ENCODE measurements at places on chromosomes 12 and 14.

DNA sequence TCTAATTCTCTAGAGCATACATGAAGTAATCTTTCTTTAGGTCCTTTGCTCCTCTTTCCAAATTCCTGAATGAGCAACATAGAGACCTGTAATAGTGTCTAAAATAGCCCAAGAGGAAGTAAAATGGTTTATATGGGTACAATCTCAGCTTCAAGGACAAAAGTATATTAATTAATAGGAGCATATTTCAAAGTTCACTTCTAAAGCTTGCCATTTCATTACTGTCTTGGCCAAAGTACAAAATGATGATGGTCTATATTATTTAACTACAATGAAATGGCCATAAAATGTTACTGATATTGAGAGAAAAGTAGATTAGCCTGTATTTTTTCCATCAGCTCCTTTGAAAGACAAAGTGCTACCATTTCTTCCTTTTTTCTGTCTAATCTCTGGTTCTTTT, 410.4 kb upstream of the NOVA1 start:
- no peak for DNase-seq

DNA sequence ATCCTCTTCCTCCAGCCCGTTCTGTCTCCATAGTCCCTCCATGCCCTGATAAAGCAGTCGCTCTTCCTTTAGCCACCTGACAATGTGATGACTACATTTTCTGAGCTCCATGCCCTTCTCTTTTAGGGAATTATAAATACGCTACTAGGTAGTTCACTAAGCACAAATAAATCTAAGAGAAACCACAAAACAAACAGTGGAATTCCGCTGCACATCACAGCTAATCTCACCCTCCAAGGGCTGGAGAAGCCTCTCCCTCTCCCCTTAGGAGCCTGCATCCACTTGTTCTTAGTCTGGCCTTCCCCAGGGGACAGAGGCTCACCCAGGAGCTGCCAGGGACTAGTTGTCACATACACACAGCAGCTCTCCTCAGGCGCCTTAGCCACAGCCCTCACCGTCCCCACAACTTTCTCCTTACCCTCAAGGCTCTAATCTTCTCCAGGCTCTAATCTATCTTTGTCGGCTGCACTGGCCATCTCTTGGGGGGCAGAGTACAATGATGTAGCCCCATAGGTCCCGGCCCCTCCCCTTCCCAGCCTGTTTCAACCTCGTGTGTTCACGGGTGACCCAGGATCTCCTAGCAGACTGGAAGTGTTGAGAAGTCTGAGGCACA, 55.9 kb upstream of the GPR68 start:
- DNase-seq = no peak

- DNase-seq = no peak
These were observed 257.8 kb upstream of the BTG1 start for GRCh38 chr12:92403210-92404175.

- DNase-seq = no peak
These were observed 690 bp upstream of the DTX3 start for GRCh38 chr12:57603815-57604453.

GRCh38 chr12:57609101-57609780, 2.0 kb upstream of the ARHGEF25 start:
- DNase-seq = no peak

GRCh38 chr14:86363047-86363446, 833.1 kb downstream of the FLRT2 start:
- DNase-seq = no peak

GRCh38 chr14:92670643-92671366, 77.6 kb downstream of the LGMN start:
- no peak for DNase-seq

GRCh38 chr14:63986789-63987533, 134.2 kb downstream of the SYNE2 start:
- DNase-seq = no peak

DNA sequence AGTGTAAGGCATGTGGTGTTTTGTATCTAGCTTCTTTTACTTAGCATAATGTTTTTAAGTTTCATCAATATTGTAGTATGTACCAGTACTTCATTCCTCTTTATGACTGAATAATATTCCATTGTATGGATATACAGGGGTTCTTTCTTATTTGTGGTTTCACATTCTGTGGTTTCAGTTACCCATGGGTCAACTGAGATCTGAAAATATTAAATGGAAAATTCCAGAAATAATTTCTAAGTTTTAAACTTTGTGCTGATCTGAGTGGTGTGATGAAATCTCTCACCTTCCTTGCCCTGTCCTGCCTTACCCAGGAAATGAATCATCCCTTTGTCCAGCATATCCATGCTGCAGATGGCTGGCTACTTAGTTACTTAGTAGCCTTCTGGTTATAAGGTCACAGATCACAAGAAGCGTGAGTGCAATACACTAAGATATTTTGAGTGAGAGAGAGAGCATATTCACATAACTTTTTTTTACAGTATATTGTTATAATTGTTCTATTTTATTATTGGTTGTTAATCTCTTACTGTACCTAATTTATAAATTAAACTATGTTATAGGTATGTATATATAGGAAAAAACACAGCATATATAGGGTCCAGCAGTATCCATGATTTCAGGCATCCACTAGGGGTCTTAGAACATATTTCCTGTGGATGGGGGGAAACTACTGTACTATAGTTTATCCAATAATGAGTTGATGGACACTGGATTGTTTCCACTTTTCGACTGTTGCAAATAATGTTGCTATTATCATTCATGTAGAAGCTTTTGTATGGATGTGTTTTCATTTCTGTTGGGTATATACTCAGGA, 59.6 kb upstream of the LRTM2 start:
- DNase-seq = no peak

GRCh38 chr14:54758041-54758440, 144.6 kb downstream of the GCH1 start:
- DNase-seq = no peak

GRCh38 chr12:122878780-122879612, 16.9 kb downstream of the VPS37B start:
- no peak for DNase-seq

GRCh38 chr12:125503128-125503527, 437.9 kb downstream of the AACS start:
- DNase-seq = no peak

GRCh38 chr12:112170376-112170775, 45.0 kb downstream of the TRAFD1 start:
- DNase-seq = no peak

GRCh38 chr12:64284256-64284655, 62.2 kb upstream of the KICS2 start:
- no peak for DNase-seq

GRCh38 chr14:105193916-105194782, 13.0 kb upstream of the NUDT14 start:
- peak; percentile 34 for DNase-seq

- DNase-seq = no peak
These were observed 81.1 kb upstream of the RPH3A start for GRCh38 chr12:112710414-112710813.

GRCh38 chr14:99891900-99892299, 98.7 kb downstream of the EML1 start:
- no peak for DNase-seq

DNA sequence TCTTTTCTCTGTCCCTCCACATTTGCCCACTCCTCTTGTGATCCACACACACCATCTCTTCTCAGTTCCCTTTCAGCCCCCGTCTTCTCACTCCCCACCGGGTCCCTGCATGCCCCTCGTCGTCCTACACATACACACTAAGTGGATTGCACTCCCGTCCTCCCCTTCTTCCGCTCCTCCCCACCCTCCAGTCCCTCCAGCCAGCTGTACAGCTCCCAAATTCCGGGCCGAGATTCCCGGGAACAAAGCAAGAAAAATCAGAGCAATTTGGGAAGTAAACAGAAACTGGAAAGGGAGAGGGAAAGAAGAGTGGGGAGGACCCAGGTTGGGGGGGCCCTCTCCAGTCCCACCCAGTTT, 282 bp upstream of the IGFBP6 start:
- no peak for DNase-seq

DNA sequence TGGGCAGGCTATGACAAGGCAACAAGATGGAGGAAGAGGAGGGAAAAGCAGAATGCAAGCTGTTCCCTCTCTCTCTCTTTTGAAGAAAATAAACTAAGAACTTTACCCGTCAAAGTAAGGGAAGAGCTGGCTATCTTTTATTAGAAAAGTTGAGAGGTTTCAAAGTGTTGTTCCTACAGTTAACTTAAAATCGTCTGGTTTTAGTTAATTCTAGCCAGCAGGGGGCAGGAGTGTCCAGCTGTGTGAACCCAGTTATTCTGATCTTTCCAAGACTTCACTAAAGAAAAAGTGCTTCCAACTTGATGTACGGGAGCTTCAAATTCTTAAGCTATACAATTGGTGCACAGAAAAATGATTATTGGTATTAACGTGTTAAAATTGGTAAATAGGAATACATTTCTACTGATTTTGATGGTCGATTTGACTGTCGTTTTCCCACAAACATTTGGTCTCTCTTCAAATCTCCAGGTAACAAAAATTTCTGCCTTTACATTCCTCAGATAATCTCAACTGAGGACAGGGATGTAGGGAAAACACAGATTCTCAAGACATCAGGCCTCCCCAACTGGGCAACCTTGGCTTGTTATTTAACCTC, 28.4 kb upstream of the MON2 start:
- peak; percentile 53 for DNase-seq

DNA sequence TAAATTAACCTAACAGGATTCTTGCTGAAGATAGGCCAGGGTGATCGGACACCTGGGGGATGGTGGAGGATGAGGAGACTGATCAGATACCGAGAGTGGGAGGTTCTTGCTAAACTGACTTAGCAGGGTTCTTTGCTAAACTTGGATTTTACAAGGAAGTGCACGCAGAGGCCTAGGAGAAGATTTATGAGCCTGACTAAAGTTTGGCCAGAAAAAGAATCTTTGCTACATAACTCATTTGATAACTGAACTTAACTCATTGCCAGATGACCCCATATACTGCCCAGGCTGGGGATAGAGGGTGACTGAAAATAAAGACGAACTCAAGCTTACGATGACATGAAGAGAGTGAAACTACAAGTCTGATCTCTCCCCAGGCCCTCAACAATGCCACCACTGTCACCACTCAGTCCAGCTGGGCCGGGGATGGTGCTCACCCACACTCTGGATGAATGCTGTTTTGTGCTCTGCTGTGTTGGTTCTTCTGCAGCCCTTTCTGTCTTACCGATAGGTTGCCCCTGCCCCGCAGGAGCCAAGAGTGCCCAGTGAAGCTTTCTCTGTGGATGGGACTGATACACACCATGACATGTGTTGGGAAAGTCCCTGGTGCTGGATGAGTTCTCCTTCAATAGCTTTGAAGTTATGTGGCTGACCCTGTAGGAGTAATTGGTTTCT, 29.0 kb downstream of the PPFIBP1 start:
- DNase-seq = no peak

DNA sequence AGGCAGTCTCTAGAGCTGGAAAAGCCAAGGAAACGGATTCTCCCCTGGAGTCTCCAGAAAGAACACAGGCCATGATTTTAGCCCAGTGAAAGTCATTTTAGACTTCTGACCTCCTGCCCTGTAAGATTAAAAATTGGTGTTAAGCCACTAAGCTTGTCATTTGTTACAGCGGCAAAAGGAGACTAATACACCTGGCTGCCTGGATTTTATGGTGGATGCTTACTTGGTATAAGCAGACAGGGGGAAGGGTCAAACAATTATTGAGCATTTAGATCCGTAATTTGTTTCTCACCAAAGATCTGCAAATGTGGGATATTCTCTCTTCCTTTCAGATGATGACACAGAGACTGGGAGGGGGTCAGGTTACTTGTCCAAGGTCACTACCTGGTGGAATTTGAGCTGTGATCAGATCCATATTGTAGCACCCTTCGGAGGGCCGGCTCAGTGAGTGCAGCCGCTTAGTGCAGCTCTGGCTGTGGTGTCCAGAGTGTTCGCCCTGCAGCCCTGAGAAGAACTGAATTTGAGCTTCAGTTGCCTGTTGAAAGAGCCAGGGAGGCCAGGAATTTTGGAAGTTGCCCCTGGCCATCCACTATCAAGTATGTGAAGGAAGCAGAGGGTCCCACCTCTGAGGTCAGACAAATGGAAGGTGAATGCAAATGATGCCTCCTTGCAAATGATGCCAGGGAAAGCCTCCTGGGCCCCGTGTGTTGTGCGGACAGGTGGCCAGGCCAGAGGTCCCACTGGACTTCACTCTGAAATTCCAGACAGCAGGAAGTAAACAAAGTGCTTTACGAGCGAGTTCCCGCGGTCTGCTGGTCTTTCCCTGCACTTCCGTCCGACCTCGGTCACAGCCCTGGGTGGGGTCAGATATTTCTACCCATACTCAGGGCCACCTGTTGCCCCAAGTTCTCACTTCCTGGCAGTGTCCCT, 15.1 kb downstream of the GLRX5 start:
- no peak for DNase-seq

DNA sequence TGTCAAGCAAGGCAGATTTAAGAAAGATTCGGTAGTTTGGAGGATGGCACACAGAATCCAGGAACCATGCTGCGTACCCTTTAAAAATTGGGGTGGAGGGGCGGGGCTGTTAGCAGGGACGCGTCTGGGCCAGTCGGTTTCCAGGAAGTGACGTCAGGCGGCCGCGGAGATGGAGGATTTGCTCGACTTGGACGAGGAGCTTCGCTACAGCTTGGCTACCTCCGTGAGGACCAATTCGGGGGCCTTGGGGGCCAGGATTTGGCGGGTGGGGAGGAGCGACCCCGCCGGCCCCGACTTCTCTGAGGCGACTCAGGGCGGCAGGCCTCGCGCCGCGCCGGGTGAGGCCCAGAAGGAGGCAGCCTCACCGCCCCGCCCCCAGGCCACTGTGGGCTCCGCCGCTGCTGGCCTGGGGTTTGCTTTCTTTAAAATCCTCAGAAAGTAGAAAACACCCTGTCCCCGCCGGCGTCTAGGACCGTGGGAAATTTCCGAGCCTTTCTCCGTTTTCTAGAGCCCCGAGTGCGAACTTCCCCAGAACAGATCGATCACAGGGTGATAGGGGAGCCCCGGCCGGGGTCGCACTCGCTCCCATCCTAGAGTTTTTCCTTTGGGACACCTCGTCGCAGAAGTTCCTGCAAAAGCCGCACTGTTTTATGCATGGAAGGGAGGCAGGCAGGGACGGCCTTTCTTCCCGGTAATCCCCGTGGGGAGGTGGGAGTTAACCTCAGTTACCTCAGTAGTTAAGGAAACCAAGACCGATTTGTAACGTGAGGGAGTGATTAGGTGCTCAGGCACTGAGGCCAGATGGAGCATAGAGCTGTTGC, at the start of gene IFT43:
TSS of gene IFT43 (plus strand) at position 146 of the 821 bp plus-strand sequence. CDS start at position 170, 24 bp downstream.
- DNase-seq = peak; percentile 50

DNA sequence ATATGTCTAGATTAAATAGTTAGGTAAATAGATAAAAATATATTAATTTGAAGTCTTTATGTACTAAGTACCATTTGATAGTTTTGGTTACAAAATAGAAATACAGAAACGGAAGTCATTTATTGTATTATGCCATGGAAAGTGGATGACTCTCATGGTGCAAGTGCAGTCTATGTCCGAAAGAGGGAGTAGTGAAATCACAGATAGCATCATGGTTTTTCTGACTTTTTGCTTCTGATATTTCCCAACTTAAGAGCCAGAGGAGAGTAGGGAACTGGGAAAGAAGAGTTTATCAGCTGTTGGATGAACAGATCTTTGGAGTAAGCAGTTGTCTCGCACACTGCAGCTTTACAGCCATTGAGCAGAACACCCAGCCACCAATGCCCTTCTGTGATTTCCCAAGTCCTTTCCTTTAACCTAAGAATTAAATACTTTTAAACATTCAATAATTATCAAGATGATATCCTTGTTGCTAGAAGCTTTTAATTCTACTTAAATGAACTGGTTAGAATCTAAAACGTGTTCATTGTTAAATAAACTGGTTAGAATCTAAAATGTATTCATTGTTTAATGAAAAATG, 18.4 kb upstream of the SRGAP1 start:
- peak; percentile 52 for DNase-seq

- DNase-seq = no peak
These were observed 258.7 kb downstream of the FLRT2 start for GRCh38 chr14:85788470-85789233.

GRCh38 chr14:39446131-39446744, 14.0 kb upstream of the FBXO33 start:
- no peak for DNase-seq

GRCh38 chr12:119576915-119577314, 16.7 kb upstream of the TMEM233 start:
- no peak for DNase-seq

All from NCI-H748 treated with DMSO at 0.1 percent for 48 hours (cell line).